ENCODE measurements at places on chromosomes 6 and 20.

DNA sequence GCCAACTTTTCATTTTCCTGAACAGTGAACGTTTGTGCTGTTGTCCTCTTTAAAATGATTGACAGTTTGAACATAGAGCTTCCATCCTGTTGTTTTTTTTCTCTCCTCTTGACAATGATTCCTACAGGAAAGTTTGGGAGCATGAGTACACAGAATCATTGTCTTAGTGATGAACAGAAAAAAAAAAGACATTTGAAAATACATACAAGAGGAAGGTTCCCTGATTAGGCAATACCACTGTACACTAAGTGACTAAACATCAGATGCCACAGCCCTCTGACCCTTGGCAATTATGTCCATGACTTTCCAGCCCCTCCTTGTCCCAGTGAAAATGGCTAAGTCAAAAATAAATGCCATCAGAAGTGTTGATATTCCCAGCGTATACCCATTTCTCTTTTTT is 71.5 kb downstream of the RTN4IP1 start:
- no peak for DNase-seq

GRCh38 chr20:47256668-47257236 is 99.7 kb downstream of the ZMYND8 start:
- DNase-seq = peak; percentile 70

- DNase-seq = no peak
These were observed 41.6 kb upstream of the SLC22A2 start for GRCh38 chr6:160300076-160300695.

DNA sequence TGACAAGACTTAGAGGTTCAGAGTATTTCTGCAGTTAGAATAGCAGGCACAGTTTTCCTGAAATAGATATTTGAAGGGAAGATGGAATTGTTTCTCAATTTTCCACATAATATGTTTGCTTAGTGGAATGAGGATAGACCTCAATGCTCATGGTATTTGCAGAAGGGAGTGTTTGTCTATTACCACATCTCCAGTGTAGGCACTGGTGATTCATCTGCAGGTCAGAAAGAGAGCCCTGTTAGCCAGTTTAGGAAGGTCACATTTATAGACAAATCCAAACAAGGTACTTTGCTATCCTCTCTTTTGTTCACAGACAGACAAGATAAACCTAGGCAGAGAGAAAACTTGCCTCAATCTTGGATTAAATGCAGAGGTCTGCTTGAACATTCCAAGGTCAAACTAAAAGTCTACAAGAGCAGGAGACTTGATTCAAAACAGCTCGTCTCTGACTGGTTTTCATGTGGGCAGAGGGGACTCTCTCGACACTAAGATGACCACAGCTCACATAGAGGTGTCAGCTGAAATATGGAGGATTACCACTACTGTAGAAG is 22.8 kb downstream of the ISM1 start:
- no peak for DNase-seq

- DNase-seq = no peak
These were observed 250.0 kb downstream of the SLC24A3 start for GRCh38 chr20:19462491-19462890.

- no peak for DNase-seq
These were observed 431.8 kb upstream of the MMS22L start for GRCh38 chr6:97714772-97715171.

DNA sequence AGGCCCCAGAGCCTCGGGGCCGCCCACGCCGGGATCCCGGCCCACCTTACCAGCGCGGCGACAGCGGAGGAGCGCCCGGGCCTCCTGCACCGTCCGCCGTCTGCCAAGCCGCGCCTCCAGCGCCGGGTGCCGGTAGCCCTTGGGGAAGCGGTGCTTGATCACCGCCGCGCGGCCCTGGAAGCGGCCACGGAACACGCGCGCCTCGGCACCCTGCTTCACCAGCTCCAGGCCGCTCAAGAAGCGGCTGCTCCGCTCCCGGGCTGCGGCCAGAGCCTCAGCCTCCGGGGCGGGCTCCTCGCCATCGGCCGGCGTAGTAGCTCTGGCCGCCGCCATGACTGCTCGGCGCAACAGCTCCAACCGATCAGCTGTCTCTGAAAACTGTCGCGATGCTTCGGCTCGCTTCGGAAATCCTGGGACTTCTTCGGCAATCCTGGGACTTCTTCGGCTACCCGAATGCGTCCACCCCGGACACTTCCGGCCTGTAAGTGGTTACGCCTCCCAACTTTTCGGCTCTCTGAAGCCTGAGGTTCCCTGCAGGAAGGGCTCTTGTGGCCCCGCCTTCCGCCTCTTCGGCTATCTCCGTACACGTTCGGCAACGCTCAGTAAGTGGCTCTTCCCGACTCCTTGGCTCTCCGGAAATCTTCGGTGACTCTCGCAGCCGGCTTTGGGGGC is at the start of gene TP53RK:
Gene TP53RK (minus strand): TSS at position 363 of the 672 bp plus-strand sequence. CDS start 30 bp downstream, at position 333.
- DNase-seq = peak; percentile 100

DNA sequence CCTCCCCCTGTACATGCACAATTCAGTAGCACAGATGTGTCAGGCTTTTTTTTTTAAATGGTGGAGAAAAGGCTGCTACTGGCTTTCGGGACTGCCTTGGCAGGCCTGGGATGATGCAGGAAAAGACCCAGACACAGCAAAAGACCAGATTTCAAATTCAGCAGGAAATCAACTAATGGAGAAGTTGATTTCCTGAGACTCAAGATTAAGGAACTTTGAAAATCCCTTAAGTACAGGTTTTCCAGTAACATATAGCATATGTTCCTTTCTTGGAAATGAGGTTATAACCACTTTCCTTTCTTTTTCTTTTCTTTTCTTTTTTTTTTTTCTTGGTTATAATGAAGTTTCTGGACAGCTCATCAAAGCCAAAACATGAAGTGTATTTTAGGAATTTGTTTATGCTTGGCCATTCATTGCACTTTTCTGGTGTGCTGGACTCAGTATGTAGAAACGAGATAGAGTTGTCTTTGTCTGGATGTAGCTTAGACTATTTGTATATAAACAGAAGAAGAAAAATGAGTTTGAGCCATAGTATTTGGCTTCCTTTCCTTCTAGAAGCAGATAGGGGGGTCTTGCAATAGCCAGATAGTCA is 119.4 kb downstream of the SASH1 start:
- peak; percentile 67 for DNase-seq

- no peak for DNase-seq
These were observed 240.9 kb upstream of the RNF217 start for GRCh38 chr6:124721331-124721730.

DNA sequence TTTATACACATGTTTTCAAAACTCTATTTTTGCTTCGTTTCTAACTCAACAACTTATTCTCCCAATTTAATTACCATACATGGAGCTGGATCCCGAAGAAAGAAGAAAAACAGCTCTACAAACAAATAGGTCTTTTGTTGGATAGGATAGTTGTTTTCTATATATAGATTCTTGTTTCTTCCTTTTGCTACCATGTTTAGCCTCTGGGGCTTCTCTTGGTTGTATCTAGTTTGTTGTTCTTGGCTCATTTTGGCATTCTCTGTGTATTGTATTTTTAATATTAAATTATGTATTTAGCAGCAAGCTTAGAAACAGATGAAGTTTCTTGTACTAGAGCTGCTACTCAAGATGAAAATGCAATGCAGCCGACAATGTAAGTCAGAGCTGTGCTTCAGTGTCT is 60.9 kb downstream of the PLCB4 start:
- no peak for DNase-seq

DNA sequence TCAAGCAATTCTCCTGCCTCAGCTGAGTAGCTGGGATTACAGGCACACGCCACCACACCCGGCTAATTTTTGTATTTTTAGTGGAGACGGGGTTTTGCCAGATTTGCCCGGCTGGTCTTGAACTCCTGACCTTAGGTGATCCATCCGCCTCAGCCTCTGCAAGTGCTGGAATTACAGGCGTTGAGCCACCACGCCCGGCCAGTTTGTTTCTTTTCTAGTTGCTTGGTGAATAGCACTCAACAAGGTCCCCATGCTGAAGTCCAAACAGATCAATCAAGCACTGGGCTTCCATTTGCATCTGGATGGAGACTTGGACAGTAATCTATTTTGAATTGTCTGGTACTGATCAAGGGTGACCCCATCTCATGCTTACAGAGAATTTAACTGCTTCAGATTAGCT is 108.9 kb upstream of the FOXO3 start:
- no peak for DNase-seq

DNA sequence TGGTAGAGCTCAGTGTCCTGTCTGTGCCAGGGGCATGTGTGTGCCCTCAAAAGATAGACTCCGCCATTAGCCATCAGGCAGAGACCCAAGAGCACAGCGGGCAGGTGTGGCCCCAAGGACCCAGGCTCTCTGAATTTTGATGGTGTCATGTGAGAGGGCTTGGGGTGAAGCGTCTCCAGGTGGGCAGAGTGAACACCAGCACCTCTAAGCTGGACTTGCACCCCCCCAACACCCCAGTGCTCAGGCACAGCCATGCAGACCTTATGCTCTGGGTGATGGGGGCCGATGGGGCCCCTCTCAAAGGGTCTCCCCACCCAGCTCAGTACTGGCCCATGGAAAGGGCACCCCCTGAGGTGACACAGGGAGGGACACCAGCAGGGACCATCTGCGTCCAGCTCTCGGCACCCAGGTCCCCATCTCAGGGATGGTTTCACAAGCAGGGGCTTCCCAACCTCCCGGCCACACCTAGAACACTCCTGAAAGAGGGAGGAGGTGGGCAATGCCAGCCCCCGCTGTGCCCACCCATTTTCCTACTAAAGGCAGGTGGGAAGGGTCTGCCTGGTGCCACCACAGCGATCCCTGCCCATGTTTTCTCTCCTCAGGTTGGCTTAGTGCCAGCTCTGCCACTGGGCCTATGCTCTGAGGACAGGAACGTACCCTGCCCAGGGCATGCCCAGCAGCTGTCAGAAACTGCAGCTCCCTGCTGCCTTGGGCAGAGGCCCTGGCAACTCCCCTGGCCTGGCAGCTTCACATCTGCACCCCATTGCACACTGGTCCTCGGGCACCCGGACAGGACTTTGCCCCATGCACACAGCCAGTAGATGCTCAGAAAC is 3.5 kb downstream of the CST7 start:
- no peak for DNase-seq

- DNase-seq = no peak
These were observed 811.2 kb downstream of the MAFB start for GRCh38 chr20:39877788-39878187.

DNA sequence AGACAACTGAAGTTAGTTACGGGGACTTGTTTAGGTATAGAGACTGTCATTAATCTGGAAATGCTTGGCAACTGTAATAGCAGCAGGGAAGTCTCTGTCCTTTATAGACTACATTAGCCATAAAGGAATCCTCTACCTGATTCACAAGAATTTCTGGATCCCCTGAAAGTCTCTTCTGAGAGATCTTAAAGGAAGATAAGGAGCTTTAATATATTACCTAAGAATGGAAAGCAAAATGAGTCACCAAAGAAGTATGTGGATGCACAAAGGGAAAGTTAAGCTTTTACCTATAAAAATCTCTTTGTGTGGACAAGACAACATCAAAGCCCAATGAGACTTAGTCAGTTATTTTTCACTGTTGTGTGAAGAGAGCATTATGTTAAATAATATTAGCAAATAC is 92.2 kb upstream of the RSPO3 start:
- DNase-seq = peak; percentile 10

DNA sequence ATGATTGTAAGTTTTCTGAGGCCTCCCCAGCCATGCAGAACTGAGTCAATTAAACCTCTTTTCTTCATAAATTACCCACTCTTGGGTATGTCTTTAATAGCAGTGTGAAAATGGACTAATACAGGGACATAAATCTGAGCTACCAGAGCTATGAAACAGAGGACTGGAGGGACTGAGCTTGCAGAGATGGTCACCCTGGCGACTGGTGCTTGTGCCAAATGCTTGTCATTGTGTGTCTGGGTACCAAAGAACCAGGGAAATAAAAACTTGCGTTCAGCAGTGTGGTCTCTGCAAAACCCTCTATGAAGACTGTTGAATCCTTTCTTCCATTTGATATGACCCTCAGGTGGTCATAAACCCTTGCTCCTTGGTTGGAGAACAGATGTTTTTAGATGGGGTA is 105.1 kb upstream of the PRL start:
- no peak for DNase-seq

- DNase-seq = peak; percentile 44
These were observed 294.2 kb upstream of the RSPO3 start for GRCh38 chr6:126824226-126824625.

DNA sequence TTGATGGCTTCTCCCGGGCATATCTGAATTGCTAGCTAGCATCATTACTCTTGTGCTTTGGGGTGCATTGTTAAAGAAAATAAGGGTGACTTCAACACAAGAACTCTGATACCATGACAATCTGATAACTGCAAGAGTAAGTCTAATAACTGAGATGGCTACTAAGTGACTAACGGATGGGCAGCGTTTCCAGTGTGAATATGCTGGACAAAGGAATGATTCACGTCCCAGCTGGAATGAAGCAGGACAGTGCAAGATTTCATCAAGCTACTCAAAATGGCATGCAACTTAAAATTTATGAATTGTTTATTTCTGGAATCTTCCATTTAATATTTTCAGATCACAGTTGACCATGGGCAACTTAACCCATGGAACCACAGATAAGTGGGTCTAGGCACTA is 31.7 kb downstream of the MOXD1 start:
- DNase-seq = peak; percentile 89

DNA sequence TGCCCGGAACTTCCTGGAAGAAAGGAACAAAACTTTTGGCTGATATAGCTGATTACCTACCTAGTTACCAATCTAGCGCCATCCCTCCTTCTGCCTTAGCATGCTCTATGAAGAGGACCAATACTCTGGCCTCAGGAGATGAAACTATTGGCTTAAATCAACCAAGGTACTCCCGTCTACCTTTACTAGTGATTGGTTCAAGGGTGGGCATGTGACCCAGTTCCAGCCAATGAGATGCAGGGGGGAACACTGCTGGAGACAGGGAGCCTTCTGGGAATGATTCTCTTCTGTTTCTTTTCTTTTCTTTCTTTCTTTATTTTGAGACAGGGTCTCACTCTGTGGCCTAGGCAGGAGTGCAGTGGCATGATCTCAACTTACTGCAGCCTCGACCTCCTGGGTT is 72.6 kb upstream of the CCDC167 start:
- DNase-seq = no peak

DNA sequence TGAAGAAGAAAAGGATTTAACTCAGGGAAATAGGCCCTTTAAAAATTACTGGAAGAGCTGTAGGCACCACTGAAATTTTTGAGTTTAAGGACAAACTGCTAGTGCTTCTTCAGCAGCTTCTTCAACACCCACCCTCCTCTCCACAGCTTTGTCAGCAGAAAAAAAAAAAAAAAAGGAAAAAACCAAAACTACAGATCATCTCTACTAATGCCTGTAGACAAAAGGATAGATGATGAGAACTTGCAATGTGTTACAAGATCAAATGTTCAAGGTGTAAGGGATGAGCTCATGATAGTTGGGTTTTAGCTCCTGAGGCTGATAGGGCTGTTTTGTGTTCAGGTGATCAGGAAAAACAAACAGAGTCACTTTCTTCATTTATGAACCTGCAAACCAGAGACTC is 55.2 kb upstream of the PREP start:
- DNase-seq = no peak

All from astrocyte (in vitro differentiated cells and primary cell).